ENCODE measurements at places on chromosomes 4 and X.

- no peak for DNase-seq
Observed at GRCh38 chr4:99991741-99992140, 41.7 kb upstream of the H2AZ1 start.

GRCh38 chr4:126440297-126440696 lies 1125.5 kb downstream of the FAT4 start:
- no peak for DNase-seq

- DNase-seq = no peak
Observed at GRCh38 chr4:21792736-21793135, 155.8 kb downstream of the KCNIP4 start.

DNA sequence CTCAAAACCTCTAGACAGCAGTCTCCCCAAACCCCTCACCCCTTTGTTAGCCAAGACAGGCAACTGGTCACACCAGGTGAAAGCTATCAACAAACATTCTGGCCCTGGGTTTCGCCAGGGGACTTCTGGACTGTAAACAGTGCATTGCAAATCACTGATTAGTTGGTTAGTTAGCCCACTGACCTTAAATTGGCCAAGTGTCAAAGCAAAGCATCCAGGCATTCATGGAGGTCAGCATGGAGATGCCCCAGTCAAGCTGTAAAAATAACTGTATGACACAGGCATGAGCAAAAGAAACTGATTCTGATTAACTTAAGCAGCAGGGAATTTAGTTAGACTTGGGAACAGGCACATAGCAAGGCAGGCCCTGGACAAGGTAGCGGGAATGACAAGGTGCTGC lies 156.0 kb upstream of the TTC29 start:
- no peak for DNase-seq

DNA sequence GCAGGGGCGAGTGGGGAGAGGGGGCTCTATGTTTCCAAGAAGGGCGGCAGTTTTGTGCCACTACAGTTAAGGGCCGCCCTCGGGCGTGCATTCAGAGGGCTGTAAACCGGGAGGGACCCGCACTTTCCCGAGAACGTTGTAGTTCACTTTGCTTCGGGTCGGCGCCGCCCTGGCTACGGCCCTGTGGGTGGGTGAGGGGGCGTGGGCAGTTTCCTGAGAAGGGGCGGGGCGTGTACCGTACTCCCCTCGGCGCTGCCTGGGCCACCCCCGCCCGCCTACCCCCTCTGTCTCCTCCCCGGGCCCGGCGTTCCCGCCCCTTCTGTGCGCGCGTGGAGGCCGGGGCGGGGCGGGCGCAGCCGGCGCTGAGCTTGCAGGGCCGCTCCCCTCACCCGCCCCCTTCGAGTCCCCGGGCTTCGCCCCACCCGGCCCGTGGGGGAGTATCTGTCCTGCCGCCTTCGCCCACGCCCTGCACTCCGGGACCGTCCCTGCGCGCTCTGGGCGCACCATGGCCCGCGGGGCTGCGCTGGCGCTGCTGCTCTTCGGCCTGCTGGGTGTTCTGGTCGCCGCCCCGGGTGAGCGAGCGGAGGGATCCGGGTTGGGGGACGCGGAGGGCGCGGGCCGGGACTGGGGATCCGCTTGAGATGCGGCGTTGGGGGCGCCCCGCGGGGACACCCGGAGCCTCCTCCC lies at the start of gene CD99:
Gene CD99, plus strand, starts transcription at position 440 of the 687 bp plus-strand sequence. Its CDS starts 66 bp downstream, at position 506.
- peak; percentile 82 for DNase-seq
